H1 (cell line): ENCODE measurements at places on chromosomes 4 and X.

GRCh38 chr4:159422019-159422418 is 319.1 kb downstream of the RAPGEF2 start:
- DNase-seq: no peak

DNA sequence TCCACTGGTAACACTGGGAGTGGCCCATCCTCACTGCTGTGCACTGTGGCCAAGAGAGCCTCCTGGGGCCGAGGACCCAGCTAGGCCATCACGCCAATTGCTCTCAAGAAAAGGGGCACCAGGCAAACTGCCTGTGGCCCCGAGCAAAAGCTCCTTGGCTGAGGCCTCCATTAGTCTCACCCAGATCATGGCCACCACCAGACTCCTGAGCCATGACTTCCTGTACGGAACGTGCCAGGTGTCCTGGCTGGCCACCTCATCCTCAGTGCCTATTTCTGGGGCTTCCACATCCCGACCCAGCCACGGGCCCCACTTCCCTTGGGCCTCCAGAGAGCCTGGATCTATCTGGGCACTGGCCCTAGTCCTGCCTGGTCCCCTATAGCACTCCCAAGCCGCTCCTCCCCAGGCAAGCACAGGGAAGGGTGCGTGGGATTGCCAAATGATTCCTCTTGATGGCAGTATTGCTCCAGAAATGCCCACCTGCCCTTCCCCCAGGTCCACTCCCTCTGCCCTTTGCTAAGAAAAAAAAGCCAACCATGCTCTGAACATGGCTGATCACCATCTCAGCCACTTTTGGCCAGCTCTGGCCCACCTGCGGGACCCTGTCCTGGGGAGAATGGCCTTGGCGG is 212.6 kb upstream of the AGTR2 start:
- DNase-seq: no peak

GRCh38 chrX:137101273-137101990 is 67.6 kb upstream of the GPR101 start:
- DNase-seq: no peak

GRCh38 chr4:152643153-152644035 is 36.4 kb downstream of the TMEM154 start:
- no peak for DNase-seq

GRCh38 chr4:174036111-174036510 is 247.4 kb downstream of the FBXO8 start:
- no peak for DNase-seq

DNA sequence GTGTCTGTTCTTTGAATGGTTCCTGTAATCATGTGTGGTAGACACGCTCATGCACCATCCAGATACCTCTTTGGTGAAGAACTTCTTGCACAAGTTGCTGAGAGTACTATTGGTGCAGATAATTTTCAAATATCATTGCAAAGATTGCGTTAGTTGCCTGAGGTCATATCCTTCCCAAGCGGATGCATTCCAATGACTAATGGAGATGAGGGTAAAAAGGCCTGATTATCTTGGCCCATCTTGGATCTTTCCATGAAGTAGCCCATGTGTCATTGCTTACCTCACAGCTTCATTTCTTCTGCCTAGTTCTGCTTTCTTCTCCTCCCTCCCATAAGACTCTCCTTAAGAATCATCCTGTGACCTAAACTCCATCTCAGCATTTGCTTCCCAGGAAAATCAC is 384.9 kb upstream of the CNKSR2 start:
- DNase-seq: no peak

- peak; percentile 99 for DNase-seq
These were observed at the start of gene PTPN13 for GRCh38 chr4:86593688-86594558. Gene PTPN13 (plus strand): TSS chr4:86594315. CDS start chr4:86635257, 40,942 bp downstream.

GRCh38 chr4:145326491-145326890 is 146.1 kb upstream of the OTUD4 start:
- DNase-seq: no peak

DNA sequence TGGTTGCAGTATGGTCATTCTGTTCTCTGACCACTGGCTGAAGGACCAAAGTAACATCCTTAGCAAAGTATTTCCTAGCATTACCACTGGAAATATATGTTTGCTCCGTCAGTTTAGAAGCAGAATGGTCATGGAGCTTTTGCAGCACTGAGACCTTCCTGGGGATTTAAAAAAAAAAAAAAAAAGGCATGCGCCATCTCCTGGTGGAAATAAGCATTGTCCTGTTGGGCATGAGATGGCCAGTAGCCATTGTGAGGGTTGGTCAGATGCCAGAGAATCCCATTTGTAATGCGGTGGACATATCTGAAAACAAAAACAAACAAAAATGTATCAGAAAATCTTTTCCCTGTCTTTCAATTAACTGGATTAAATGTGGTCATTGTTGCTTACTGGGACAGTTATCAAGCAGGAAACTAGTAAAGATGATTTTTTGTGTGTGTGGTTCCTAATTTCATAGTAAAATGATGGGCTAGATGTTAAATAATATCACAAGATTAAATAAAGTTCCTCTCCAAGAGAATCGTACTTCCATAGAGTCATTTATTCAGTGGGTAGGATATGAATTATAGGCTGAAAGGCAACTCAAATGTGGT is 139.6 kb downstream of the SOWAHB start:
- DNase-seq: peak; percentile 55

DNA sequence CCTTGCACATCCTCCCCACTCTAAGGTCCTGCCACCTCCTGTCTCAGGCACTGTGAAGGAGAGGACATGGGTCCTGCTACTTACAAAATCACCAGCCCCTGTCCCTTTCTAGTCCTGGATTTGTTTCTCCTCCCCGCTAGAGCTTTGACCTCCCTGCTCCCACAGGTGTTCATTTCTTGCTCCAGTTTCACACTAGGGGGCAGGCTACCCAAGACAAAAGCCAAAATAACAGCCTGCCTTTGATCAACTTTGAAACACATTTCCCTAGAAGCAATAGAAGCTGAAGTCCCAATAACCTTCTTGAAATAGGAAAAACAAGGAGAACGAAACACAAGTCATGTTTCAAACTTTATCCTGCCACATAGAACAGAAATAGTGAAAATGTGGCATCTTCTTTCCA is 164.4 kb downstream of the QDPR start:
- DNase-seq: peak; percentile 55

DNA sequence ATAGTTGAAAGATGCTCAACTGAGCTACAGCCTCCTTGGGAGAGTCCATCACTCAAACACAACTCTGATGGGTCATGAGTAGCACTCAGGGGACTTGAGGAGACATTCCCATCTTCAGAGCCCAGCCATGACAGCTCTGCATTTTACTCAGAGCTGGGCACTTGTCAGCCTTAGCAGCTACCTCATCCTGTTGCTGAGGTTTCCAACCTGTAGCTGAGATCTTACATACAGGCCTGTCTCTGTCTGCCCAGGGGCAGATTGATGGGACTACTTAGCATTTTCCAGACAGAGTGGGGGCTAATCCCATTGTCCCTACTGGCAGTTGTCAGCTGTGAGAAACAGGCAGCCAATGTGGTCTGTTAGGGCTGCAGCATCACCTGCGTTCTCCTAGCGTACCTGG is 3.5 kb downstream of the FHDC1 start:
- no peak for DNase-seq

DNA sequence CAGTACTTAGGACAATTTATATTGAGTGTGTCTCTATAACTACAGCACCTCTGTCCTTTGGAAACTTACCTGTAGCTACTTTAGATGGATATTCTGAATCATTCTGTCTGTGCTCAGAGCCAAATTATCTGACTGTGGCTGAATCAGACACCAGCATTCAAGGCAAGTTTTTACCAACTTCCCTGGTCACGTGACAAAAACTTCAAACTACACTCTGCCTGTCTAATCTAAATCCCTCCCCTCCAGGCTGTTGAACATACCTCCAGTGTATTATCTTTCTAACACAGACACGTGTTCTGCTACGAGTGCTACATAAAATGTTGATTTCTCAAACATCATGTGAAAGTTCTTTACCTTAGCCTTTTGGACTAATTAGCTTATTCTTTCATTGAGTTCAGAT is 641.2 kb upstream of the CPEB2 start:
- DNase-seq: no peak

DNA sequence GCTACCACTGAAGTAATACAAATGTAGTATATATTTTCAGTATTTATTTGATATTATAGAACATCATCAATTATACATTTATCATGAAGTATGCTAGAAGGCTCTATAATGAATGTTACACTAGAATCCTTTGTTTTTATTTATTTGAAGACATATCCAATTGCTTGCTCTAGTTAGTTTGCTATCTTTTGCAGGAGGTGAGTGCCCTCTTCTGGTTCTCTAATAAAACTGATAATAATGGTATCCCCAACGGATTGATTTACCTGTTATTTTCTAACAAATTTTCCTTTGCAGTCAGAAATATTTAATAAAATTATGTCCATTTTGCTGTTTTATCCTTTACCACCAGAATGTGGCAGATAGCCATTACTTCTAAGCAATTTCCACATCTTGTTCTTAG is 274.3 kb upstream of the TACR3 start:
- no peak for DNase-seq

DNA sequence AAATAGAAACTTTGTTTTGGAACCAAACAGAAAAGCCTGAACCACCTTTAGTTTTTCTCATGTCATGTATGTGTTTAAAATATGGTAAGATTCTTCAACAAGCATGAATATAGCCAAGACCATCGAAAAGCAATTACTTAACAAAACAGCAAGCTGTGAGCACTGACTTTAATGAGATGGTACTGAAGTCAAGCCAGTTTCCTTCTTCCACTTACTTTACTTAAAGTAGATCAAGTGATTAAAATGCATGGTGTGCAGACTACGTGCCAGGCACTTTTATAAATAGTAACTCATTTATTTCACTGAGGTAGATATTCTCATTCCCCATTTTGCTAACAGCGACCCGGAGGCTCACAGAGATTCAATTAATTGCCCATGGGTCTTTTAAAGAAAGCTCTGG is 46.2 kb upstream of the FGFBP2 start:
- no peak for DNase-seq

GRCh38 chr4:146310319-146311021 is 96.1 kb downstream of the REELD1 start:
- no peak for DNase-seq

DNA sequence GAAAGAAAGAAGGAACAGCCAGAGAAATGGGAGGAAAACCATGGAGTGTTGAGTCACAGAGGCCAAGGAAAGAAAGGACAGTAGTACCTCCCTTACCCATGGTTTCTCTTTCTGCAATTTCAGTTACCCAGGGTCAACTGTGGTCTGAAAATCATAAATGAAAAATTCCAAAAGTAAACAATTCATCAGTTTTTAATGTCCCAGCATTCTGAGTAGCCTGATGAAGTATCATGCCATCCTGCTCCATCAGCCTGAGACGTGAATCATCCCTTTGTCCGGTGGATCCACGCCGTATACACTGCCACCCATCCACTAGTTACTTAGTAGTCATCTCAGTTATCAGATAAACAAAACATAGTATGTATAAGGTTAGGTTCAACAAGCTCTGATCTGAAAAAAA is 114.2 kb downstream of the COMMD8 start:
- no peak for DNase-seq

DNA sequence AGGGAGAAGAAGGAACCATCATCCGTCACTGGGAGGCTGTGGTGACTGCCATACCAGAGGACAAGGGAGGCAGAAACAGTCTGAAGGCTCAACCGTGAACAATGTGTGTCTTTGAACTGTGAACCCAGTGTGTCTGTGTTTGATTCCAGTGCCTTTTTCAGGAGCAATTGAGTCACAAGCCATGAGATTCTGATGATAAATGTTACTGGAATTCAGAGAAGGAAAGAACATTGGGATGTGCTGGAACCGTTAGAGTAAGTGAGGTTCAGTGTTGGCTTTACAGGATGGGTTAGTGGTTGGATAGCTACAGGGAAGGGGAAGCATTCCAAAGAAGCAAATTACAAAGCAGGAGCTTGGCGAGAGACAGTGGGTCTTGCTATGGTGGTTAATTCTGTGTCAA is 464.4 kb downstream of the TRIML1 start:
- DNase-seq: no peak

GRCh38 chr4:54678826-54679225 is 21.1 kb downstream of the KIT start:
- DNase-seq: no peak

GRCh38 chrX:40945361-40945713 is 139.9 kb upstream of the USP9X start:
- DNase-seq: no peak

DNA sequence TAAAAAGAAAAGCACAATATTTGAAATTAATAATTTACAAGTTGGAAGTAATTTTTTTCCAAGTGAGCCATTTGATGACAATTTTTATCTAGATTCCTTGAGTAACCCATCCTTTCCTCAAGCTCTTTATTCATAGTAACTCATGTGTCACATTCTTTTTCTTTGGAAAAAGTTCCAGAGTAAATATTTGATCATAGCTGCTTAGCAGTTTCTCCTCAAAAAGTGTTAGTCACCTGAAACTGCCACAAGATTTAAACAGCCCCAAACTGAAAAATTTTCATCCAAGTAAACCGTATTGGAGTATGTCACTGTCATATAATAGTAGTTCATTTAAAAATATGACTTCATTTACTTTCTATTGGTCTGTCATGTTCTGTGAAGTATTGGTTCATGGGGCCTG is 94.6 kb upstream of the CASK start:
- no peak for DNase-seq

- no peak for DNase-seq
These were observed 3.3 kb upstream of the ZNF518B start for GRCh38 chr4:10460313-10461047.

DNA sequence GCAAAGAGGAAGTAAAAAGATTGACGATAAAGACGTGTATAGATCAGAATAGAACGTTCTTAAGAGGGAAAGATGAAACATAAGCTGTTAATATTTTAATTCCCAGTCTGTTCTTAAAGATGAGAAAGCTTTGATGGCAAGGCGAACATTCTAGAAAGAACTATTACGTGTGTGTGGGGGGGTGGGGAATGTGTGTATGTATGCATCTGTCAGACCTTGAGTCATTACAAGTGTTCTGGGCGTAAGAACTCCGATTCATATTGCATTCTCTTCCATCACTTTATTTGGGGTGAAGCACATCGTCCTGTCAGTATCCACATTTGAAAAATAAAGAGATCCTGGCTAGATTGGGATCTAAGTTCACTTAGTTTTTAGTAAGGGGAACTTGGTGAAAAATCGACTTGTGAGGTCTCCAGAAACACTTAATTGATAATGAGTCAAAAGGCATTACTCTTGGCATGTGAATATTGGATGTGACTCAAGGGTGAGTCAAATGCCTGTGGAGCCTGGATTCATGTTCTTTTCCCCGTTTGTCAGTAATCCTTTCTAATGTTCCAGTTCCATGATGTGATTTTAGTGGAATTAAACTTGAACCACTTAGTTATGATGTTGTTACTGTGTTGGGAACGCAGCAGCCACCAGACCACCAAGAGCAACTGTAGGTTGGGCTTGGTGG is 3.1 kb downstream of the SMS start:
- DNase-seq: no peak

DNA sequence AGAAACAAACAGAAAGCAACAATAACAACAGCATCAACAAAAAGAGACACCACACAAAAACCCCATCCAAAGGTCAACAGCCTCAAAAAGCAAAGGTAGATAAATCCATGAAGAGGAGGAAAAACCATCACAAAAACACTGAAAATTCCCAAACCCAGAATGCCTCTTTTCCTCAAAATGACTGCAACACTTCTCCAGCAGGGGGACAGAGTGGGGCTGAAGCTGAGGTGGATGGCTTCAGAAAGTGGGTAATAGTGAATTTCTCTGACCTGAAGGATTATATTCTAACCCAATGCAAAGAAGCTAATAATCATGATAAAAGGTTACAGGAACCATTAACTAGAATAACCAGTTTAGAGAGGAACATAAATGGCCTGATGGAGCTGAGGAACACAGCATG is 888.2 kb downstream of the RAB28 start:
- no peak for DNase-seq
